Progenitor cell of endocrine pancreas (in vitro differentiated cells): ENCODE measurements at places on chromosomes 2 and 18. TPM values are rescaled to one million over a fixed set of nuclear protein-coding genes. Genes with fewer than 3 reads are reported as not detected.

Gene SCYGR3
- total RNA-seq: not detected in 2 replicates

Gene ANO7
- total RNA-seq: 2.5 and 3.0 TPM in 2 replicates

Gene SERPINB5
- total RNA-seq: 0.22 TPM in 1 of 2 replicates, not detected in the other

Gene KCNIP3
- 4.3 and 6.3 TPM in 2 replicates for total RNA-seq

Gene GAL3ST2
- 0.51 and 0.84 TPM in 2 replicates for total RNA-seq

Gene ANKMY1
- total RNA-seq: 29.0 and 29.2 TPM in 2 replicates

Gene ADNP2
- 31.8 and 33.4 TPM in 2 replicates for total RNA-seq

Gene LHCGR
- total RNA-seq: not detected in 2 replicates

Gene OST4
- 245 and 254 TPM in 2 replicates for total RNA-seq

Gene SCYGR1
- not detected in 2 replicates for total RNA-seq

Gene RMC1
- 25.5 and 28.5 TPM in 2 replicates for total RNA-seq

GRCh38 chr2:240780023-240780700, 39.9 kb downstream of the KIF1A start:
- no peak for DNase-seq

DNA sequence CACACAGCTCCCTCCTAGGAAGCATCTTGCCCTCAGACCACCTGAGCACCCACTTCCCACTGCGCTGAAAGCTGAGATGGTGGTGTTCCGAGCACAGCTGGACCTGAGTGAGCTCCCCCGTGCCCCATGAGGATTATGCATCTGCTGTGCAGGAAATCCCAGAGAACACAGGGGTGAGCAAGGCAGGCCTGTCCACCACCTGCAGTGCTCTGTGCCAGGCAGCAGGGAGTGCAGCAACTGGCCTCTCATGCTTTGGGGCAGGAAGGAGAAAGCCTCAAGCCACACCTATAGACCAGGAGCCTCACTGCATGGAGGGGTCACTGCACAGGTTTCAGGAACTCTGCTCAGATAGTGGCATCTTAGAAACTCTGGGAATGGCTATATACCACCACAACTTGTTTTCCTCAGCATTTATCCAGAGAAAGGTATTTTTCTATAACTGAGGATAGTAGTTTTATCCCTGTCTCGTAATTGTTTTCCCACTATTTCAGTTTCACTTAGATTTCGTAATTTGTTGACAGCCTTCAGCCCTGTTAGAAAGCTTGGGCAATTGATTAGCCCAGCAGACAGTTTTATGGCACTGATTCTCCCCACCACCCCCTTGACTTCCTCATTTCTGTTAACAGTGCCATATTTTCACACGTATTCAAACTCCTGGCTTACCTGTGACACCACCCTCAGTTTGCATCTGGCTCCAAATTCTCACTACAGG, 144.3 kb upstream of the DAPL1 start:
- DNase-seq: no peak

- no peak for DNase-seq
These were observed 106.8 kb upstream of the SIX3 start for GRCh38 chr2:44834656-44835055.

- no peak for DNase-seq
These were observed 3.0 kb upstream of the OTX1 start for GRCh38 chr2:63047321-63048279.

DNA sequence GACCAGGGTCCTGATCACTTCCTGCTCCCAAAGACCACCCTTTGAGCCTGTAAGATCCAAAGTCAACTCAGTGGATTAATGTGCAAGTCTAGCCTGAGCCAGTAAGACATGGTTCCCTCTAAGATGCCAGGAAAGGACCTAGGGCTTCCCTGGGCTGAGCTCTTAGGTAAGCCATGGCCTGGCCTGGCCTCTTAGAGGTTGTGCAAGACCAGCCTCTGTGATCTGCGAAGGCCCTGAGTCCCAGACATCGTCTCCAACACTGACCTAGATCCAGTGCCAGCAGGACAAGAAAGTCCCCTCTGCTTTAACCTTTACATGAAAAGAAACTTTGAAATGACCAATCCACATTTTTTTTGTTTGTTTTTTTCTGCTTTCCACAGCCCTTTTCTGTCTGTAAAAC, 73.6 kb upstream of the CYP1B1 start:
- no peak for DNase-seq

GRCh38 chr2:238420442-238420841, 6.3 kb upstream of the ASB1 start:
- DNase-seq: no peak

GRCh38 chr2:39991298-39991697, 212.2 kb upstream of the THUMPD2 start:
- no peak for DNase-seq

GRCh38 chr18:70419526-70419925, 130.7 kb downstream of the SOCS6 start:
- no peak for DNase-seq

DNA sequence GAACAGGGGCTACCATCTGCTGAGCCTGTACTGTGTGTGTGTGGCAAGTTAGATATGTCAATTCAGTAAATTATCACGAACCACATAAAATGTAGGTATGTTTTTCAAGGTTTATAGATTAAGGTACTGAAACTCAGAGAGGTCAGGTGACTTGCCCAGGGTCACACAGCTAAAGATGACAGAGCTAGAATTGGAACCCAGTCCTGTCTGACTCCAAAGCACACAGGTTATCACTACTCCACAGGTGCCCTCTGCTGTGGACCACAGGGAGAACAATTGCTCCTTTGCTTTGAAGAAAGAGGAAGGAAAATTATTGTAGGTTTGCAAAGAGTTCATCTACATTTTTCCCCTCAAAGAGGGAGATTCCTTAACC, 229.7 kb upstream of the AGAP1 start:
- DNase-seq: no peak

DNA sequence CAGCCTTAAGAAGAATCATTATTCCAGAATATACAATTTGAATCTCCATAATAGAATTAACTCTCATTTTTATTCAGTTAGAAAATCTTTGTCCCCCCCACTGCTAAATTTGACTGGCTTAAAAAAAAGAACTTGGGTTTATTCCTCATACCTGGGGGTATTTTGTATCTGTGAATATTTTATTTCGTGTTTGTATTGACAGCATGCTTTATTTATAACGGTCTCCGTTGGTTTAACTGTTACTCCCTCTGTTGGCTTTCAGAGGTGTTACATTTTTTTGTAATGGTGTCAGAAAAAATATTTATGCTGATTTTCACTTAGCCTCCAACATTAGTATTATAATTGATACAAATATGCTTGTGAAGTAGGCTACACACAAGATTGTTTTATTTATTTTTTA, 109.1 kb downstream of the HAUS1 start:
- no peak for DNase-seq

DNA sequence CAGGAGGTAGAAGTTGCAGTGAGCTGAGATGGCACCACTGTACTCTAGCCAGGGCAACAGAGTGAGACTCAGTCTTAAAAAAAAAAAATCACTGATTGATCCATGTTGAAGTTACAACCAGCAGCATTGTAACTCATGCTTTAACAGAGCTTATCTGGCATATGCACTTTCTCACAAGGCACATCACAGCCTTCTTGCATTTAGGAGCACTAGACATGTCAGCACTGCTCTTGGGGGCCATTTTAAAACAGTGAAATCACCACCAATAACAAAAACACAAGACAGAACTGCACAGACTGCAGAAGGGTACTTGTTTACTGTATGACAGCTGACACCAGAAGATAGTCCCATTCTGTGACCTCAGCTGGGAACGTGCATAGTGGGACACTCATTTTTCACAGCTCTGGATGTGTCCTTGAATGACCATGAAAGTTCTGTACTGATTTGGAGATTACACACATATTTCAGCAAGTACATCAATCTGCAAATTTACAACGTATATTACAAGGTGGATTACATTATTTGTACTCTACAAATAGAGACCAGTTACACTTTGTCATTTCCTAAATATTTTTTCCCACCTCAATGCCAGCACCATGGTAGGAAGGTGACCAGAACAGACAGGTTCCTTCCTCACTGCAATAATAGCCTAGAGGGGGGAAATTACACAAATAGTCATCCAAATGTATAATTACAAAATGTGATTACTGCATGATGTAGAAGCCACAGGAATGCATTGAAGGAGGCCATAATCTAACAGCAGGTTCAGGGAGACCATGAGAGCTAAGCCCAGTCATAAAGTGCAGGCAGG, 35.1 kb downstream of the CCBE1 start:
- DNase-seq: no peak

- DNase-seq: no peak
These were observed 20.4 kb upstream of the FSHR start for GRCh38 chr2:49174750-49175149.

- no peak for DNase-seq
These were observed 32.0 kb downstream of the CTAGE1 start for GRCh38 chr18:22385718-22386117.

- DNase-seq: no peak
These were observed 35.6 kb downstream of the CLHC1 start for GRCh38 chr2:55196526-55196925.

GRCh38 chr2:206584323-206585116, 57.8 kb upstream of the FAM237A start:
- DNase-seq: no peak

DNA sequence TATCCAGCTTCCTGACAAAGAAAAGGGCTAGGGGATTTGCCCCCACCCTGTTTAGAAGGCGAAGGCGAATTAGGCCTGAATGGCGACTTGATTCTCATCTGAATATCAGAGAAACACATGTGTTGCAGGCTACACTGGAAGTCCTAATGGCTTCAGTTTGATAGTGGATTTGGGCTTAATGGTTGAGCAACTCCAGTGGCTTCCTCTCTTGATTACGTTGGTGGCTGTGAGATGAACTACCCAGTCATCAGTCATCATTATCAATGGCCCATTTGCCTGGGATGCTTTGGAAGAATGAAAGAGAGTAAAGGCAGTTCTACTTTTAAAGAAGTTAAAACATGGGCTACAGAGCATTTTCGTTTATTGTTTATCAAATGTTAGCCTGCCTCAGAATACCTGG, 60.9 kb upstream of the IL1R1 start:
- no peak for DNase-seq

DNA sequence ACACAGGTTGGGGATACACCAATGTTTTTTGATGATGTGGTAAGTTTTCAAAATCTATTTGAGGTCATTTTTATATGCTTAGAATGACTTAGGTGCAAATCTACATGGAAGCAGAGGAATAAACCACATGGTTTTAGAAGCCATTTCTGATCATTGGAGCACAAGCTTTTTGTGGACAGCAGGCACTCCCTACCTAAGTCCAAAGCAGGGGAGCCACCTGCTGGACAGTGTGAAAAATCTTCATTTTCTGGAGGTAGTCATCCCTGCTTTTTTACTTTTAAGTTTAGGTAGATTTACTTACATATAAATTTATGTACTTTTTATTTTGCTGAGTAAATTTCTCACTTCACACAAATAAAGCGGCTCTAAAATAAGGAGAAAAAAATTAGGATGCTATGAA, 323.2 kb downstream of the PLCL1 start:
- DNase-seq: no peak

GRCh38 chr18:34493566-34494358, 216.3 kb upstream of the DTNA start:
- DNase-seq: peak; percentile 29
